H1 (cell line): ENCODE measurements at places on chromosomes 16 and 17.

GRCh38 chr16:28543072-28543471, 4.3 kb upstream of the NUPR1 start:
- DNase-seq = no peak

DNA sequence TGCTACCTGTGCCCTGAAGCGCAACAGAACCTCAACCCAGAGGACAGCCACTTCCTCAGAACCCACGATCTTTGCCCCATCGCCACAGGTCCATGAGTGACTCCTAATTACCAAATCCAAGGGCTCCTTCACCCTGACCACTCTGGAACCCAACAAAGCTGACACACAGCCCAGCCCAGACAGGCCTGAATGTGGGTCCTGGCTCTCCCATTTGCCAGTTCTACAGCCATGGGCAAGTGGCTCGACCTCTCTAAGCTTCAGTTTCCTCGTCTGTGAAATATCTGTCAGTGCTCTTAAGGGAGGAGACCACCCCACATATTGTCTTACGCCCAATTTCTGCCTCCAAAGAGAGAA, 18.0 kb upstream of the ENDOV start:
- DNase-seq = no peak

DNA sequence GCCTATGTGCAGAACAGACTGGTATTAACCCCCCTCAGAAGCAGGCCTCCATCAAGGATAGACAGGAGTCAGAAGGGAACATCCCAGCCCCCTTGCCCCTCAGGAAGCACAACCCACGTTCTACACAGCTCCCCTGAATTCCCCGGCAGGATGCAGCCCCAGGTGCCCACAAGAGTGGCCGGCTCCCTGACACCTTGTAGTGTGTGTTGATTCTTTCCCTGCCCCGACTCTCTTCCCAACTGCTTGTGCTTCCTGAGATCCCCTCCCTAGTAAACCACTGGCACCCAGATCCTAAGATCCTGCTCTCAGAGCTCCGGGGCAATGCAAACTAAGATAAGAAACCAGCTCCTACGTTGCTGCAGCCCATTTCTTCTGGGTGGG, 34.8 kb upstream of the LITAF start:
- no peak for DNase-seq

GRCh38 chr16:4270091-4270490, 2.7 kb downstream of the TFAP4 start:
- DNase-seq = no peak

DNA sequence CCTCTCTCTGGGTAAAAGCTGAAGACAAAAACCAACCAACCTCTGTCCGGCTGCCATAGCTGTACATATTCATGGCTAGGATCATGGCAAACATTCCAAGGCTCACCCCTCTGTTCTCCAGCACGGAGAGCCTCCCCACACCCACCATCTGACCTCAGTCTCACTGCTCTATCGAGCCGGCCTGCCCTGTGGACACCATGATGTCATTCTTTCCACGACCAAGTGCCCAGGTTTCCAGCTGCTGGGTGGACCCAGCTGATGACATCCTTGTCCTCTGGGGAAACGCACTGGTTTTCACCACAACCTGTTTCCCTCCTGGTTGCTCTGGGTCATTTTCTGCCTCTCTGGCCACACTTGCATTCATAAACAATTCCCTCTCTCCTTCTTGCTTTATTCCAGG, 67.7 kb downstream of the NDEL1 start:
- no peak for DNase-seq

DNA sequence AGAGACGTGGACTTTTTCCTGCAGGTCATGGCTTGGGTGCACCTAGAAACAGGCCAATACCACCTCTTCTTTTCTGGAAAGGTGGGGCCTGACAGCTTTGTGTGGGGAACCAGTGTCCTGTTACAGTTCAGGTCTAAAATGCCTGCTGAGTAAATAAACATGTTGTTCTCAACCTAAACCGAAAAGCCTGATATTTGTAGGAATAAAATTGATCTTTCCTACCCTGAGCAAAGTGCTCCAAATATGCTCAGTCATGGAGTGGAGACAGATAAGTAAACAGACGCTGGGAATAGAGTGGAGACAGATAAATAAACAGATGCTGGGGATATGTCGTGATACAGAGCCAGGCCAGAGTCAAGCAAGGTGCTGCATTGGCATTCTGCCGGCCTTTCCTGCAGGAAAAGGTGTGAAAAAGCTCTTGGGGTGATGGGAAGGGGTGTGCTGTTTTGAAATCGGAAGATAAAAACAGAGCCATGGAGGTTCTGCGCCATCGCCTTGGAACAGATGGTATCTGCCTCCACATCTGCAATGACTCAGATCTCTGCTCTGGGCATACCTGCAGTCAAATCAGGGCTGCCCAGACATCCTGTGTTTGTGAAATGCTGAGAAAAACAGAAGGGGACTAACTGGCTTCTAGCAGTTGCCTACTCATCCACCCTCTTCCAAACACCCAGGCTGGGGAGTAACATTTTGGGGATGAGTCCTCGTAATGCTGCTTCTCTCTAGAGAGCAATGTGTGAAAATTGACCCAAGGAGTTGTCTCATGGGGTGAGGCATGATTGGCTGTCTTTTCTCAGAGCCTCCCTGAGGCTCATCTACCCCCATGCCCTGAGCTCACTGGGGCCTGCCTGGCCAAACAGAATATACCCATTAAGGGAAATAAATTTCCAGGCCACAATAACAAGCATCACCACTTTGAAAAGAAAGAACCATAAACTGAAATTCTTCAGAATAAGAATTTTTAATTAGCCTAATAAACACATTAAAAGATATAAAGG, 16.8 kb upstream of the TRPV2 start:
- DNase-seq = no peak

GRCh38 chr17:63974594-63975192, 2.0 kb upstream of the SCN4A start:
- DNase-seq = no peak

DNA sequence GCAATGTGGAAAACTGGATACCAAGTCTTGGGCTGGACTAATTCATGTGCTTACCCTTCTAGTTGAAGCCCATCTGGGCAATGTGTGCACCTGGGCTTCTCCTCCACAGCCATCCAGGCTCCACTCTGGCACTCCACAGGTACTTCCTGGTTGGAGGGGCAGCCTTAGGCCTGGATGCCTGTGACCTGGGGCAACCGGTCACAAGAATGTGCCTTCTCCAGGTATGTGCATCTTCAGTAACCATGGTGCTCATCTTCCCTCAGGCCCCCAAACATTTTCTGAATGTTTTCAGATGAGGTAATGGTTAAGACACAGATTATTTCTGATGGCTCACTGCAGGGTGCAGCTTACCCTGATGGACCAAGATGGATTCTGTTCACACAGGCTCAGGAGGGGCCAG, 11.1 kb downstream of the C16orf86 start:
- DNase-seq = no peak

DNA sequence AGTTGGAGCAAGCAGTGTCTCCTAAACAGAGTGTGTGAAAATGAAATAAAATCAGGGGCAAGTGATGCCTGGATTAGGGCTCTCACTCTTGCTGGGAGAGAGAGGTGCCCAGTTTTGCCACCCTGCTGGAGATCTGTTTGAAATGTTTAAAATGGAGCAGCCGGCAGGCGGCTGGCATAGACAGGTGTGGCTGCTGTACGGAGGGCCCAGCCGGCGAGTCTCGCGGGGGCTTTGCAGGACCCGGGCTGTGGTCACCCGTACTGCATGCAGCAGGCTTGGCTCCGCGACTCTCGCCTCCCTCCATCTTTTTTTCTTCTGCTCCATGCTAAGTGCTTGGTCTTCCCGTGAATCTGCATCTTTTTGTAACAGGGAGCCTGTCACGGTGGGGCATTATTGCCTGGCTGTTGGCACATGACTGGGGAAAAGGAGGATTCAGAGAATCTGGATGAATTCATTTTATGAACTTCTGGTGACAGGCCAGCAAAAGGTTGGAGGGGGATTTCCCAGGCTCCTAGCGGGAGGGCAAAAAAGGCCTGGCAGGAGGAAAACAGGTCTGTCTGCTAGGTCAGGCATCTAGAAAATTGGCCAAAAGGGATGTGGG, 1.8 kb downstream of the ZNRF1 start:
- DNase-seq = no peak
